ENCODE measurements at places on chromosomes 7 and 10. TPM values are rescaled to one million over a fixed set of nuclear protein-coding genes. Genes with fewer than 3 reads are reported as not detected.

The MSS51 gene
- 0.76 TPM for total RNA-seq

The RBP4 gene
- 0.49 TPM for total RNA-seq

The TMEM140 gene
- total RNA-seq = 0.33 TPM

The CHN2 gene
- 1.0 TPM for total RNA-seq

The EFCAB10 gene
- not detected for total RNA-seq

The OR13A1 gene
- total RNA-seq = not detected

The TEX36 gene
- not detected for total RNA-seq

The TMEM139 gene
- 30.2 TPM for total RNA-seq

The CYP3A7 gene
- total RNA-seq = not detected

The MYL10 gene
- not detected for total RNA-seq

The AKR1C8 gene
- not detected for total RNA-seq

The BICC1 gene
- 68.8 TPM for total RNA-seq

The MSMB gene
- not detected for total RNA-seq

The CDHR3 gene
- 1.1 TPM for total RNA-seq

The CLIP2 gene
- 21.2 TPM for total RNA-seq

The AIMP2 gene
- 113 TPM for total RNA-seq

The C1QL3 gene
- 0.13 TPM for total RNA-seq

The FAM221A gene
- 3.3 TPM for total RNA-seq

The DYNC1I1 gene
- 0.16 TPM for total RNA-seq

The DNA2 gene
- 9.9 TPM for total RNA-seq

The EVX1 gene
- total RNA-seq = not detected

Data from mesangial cell (primary cell).